ENCODE measurements at places on chromosomes 7 and 10.

DNA sequence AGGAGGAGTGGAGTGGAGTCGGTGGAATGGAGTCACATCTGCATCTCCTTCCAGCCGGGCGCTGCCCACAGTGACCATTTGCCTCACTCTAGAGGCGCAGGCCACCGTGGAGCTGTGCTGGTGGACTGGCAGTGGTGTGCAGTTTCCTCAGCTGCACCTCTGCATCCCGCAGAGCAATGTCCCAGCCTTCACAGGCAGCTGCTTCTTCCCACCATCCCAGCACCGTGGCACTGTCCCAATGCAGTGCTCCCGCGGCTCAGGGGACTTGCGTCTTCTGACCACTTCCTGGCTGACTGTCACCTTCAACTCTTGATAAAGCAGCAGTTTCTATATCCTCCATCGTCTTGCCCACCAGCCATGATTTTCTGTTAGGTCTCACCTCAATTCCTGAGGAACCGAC is 90.3 kb upstream of the SFMBT2 start:
- DNase-seq = no peak

DNA sequence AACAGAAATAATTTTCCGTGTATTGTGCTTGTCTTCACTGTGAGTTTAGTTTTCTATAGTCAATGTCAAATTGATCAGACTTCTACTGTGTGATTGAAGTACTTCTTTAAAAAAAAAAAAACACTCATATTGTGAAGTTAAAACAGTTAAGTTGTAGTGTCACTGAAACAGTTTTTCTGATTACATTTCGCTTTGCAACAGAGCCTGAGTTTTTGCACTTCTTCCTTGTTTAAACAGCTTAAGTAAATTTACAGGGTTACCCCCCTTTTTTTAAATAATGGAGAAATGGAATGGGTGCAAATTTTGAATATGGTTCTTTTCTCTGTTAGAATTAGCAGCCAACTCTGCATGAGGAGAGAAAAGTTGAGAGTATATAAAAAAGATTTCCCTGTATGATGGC is 117.3 kb downstream of the VTI1A start:
- DNase-seq = no peak

- DNase-seq = no peak
These were observed 161.6 kb downstream of the RTKN2 start for GRCh38 chr10:62106929-62107519.

GRCh38 chr7:148585399-148585798 is 5.2 kb upstream of the C7orf33 start:
- DNase-seq = no peak

DNA sequence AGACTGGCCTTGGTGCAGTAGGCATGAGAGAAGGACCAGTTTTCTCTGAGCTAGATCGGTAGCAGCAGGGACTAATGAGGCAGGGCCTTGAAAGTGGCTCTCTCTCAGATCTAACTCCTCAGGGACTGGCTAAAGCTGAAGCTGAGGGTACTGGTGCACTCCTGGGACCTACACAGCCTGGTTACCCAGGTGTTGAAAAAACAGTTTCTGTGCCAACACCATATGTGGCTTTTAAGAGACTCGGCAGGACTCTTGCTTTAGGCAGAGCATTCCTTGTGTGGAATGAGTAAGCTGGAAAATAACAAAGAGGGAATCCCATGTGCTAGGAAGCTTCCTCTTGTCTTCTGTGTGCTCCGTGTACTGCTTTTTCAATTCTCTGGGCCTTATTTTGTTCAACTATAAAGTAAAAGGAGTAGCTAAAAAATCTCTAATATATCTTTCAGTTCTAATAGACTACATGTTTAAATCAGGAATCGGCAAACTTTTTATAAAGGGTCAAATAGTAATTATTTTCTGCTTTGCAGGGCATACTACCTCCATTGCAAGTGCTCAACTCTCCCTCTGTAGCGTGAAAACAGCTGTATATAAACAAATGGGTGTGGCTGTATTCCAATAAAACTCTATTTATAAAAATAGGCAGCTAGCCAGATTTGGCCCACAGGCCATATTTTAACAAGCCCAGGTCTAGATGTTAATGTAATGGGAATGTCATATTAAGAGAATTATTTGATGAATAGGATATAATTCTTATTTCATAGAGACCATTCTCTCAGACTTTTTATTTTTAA is 186.1 kb upstream of the KAT6B start:
- DNase-seq = no peak

DNA sequence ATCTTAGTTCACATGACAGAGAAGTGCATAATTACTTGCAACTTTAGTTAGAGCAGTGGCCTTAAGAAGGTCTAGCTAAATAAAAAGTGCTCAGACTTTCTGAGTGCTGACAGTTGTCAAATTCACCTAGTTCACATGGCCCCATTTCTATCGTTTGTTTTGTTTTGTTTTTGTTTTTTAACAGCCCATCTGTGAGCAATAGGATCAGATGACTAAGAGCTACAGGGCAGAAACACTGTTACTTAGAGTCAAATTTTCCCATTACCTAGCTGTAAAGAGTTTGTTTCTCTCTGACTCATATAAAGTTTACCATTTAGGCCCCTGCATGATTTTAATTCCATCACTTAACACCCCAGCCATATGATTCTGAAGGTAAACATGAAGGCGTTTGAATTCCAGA is 18.8 kb downstream of the CAV1 start:
- no peak for DNase-seq

- DNase-seq = no peak
These were observed 14.2 kb downstream of the DNAJC9 start for GRCh38 chr10:73232887-73233286.

All from activated CD4-positive, alpha-beta T cell treated with anti-CD3 and anti-CD28 coated beads, Interleukin-2, amount 50 U/mL, for 4 hours (primary cell).